ENCODE measurements at places on chromosomes 1 and 21. TPM values are rescaled to one million over a fixed set of nuclear protein-coding genes. Genes with fewer than 3 reads are reported as not detected.

RHEX gene
- total RNA-seq = not detected

TPTE gene
- total RNA-seq = not detected

LMX1A gene
- total RNA-seq = not detected

MMEL1 gene
- total RNA-seq = not detected

KIF21B gene
- 3.5 TPM for total RNA-seq

OR6P1 gene
- total RNA-seq = not detected
